ENCODE measurements at places on chromosomes 1 and 21.
A peak's percentile ranks its signal among the peaks of the same experiment; 100 is the strongest.

DNA sequence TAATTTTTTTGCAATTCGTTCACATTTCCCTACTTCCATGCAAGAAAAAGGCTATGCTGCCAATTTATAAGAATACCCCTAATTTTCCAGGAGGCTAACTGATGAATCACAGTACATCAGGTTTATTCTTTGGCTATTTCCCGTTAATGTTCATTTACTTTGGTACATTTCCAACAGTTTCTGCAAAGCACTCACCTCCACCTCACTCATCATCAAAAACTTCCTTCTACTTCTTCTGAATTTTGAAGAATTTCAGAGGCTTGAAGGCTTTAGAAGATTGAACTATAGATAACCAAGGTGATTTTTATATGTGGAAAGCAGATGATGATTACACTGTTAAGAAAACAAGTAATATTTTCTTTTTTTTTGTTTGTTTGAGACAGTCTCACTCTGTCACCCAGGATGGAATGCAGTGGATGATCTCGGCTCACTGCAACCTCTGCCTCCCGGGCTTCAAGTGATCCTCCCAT lies 60.5 kb upstream of the HP1BP3 start:
- no peak for ATAC-seq

DNA sequence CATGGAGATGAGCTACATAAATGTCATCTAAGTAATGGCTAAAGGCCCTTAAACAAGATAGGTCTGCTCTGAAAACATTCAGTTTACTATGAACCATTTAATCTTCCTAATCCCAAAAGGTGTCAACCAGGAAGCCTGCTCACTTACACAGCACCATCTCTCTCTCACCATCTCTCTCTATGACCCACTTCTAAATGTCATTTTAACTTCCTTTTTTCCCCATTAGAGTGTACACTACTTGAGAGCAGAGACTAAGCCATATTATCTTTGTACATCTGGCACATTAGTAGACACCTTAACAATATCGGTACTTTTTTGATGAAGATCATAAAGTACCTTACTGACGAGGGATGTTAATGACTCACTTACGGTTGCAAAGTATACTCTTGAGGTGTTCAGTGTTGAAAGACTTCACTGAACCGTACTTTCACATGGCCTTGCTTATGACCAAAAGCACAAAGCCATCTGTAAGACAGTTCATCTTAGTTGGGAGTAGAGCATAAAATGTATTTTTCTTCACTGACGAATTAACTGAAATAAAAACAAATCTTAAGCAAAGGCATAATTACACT lies 25.4 kb downstream of the FBXO42 start:
- ATAC-seq, result no peak

DNA sequence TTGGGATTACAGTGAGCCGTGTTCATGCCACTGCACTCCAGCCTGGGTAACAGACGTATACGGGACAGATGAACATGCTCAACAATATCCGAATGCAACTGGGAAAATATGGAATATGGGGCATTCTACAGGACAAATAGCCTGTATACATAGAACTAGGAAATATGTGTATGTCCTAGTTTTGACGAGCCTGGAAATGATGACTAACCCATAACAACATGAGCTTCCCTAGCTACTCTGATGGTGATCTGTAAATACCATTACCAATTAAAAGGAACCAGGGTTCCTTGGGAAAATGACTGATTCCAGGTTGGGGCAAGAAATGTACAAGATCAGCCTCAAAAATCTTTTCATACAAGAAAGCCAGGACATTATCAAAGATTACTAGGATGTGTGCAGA lies 42.8 kb upstream of the ARTN start:
- ATAC-seq, result no peak

DNA sequence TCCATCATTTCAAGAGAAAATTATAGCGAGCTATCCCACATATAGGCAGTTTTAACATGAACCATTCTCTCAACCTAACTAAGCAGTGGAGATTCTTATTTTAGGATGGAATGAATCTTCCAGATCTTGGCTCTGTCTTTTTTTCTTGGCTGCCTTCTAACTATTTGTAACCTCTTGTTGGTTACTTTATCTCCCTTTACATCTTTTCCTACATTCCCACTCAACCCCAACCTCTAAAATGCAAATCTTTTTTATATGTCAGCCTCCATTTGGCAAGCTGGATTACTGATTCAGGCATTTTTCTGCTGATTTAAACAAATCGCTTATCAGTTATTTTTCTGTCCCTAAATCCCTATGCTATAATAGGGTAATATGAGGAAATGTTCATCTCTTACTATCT lies 46.9 kb upstream of the LHX8 start:
- no peak for ATAC-seq

DNA sequence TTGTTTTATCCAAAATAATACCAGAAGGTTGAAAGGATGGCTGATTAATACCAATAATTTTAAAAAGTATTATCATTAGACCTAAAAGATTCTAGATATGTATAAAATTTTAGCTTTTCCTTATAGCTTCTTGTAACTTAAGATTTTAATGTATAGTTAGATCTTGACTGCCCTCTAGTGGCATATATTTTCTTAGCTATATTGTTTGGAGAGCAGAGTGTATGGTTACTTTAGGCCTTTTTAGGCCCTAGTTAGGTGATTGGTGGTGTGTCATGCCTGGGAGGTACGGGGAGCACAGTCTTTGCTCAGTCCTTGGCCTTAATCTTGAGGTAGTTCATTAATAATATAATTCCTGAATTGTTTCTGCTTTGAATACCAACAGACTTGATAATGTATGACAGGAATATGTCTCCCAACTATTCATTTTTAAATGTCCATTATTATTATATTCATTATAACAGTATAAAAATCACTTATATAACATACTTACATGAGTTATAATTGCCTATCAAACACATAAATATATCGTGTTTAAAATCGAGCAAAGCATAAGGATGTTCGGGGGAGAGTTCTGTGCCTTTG lies 328.4 kb downstream of the ZP4 start:
- no peak for ATAC-seq

DNA sequence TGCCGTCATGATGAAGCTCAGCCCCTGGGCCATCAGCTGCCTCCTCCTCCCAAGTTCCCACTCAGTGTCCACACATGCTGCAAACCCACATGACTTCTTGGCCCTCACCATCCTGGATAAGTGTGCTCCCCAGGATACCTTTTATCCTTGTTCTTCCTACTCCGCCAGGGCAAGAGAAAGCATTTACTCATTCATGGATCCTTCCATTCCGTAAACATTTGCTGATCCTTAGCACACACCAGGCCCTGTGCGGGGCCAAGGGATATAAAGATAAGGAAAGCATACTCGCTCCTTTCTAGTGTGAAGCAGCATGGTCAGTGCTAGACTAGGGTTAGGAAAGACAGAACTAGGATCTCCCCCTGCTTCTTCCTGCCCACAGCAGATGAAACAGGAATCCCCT lies 122.1 kb upstream of the HMGB4 start:
- ATAC-seq, result no peak

DNA sequence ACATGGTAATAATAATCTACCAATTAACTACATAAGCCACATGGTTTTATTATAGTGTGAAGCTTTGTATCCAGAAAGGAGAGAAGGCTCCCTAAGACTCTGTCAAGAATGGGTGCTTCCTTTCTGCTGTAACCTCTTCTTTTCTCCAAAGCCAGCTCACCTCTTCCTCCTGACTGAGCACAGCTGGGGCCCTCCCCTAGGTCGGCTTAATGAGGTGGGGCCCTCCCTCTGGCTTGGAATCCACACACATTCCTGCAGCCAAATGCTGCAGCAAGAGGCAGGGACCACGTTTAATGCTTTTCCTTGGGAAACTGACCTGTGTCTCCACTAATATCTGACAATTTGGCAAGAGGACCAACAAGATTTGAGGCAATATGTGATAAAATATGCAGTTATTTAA lies 94.8 kb downstream of the DSCAM start:
- ATAC-seq, result no peak

- ATAC-seq, result no peak
These were observed 33.8 kb downstream of the KANK4 start for GRCh38 chr1:62285440-62285839.

DNA sequence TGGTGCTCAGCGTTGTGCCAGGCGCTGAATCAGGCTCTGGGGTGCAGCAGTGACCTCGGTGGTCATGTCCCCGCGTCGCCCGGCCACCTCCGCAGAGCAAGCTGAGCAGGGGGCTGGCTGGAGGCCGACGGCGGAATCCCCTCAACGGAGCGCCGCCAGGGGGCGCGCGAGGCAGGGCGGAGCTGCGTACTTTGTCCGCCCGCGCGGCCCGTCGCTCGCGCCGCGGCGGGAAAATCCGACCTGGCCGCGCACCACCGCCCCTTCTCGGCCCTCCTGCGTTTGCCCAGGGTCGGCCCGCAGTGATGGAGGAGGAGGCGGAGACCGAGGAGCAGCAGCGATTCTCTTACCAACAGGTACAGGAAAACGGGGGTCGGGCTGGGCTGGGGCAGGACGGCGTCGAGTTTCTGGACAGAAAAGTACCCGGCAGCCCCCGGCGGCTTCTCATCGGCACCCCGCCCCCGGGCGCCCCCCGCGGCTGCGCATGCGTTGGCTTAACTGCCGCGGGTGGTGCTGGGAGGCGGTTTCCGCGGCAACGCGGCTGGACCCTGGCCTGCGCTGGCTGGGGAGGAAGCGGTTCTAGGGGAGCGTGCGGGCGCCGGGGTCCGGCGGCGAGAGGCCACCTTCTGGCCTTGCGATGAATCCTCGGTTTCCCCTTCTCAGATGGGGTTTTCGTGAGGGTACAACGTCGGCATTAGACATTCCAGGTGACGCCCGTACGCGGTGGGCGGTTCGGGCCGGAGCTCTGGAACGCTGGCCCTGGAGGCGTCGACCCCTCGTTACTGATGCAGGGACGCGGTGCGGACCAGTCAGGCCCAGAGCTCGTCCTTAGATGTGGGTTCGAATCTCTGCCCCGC lies at the start of gene CENPS:
Gene CENPS, plus strand, starts transcription at position 218 of the 854 bp plus-strand sequence. Its CDS starts 85 bp downstream, at position 303.
- peak; percentile 84 for ATAC-seq

GRCh38 chr1:61297887-61298286 lies 215.5 kb downstream of the NFIA start:
- no peak for ATAC-seq

- no peak for ATAC-seq
These were observed 16.0 kb downstream of the TRIM11 start for GRCh38 chr1:228390649-228391048.

DNA sequence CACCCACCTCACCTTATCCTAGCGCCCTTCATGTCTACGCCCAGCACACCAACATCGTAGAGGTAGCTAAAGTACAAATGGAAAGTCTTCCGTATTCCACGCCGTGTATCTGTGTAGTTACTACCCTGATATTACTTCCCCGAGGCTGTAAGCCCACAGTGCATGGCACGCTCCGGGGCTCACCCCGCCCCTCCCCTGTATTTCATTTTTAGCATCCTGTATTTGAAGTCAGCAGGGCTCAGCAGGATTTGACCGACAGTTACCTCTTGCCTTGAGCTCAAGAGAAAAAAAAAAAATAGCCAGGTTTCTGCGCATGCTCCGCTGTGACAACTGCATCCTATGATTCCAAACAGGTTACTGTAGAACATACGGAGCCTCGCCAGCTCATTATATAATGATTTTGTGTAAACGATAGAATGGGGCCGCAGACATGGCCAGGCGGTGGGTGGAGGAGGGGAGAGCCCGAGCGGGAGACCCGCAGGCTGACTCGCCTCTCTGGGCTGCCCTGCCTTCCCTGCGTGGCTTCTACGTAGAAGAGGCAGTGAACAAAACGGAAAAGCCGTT lies 1.3 kb downstream of the ABCG1 start:
- ATAC-seq, result peak; percentile 81

- no peak for ATAC-seq
These were observed 4.1 kb downstream of the KDM5B start for GRCh38 chr1:202804126-202804525.

DNA sequence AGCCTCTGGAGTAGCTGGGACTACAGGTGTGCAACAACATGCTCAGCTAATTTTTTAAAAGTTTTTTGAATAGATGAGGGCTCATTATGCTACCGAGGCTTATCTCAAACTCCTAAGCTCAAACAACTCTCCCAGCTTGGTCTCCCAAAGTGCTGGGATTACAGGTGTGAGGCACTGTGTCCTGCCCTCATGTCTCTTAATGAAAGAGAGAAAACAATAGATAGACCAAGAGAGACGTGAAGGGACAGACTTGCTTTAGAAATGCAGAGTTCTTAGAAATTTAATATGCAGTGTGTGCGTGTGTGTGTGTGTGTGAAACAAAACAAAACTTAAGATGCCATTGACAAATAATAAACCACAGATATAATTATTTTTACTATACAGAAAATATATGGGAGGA lies 105.2 kb downstream of the ST3GAL3 start:
- ATAC-seq, result no peak

DNA sequence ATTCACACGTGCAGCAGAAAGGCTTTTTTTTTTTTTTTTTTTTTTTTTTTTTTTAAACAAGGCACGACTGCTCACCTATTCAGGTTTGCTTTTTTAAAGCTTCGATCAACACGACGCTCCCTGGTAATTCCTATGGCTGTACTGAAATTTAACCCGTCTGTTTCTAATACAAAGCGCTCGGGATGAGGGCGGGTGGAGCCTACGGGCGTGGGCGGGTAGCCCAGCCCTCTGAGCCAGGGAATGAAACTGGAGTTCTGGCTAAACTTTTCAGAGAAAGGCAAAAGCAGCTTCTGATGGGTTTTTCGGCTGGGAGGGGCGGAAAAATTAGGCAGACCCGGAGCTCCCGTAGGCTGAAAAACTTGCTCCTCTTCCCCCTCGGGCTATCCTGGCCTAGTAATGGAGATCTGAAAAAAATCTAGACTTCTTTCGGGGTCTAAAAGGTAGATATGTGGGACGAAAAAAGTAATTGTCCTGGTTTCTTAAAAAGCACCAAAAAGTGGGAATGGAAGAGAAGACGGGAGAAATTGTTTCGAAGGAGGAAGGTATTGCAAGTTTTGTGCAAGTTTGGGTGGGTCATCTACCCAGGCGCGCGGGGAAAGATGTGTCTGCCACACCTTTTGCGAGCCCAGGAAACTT lies 7.4 kb downstream of the NR5A2 start:
- ATAC-seq, result no peak

GRCh38 chr1:19892628-19893168 lies 10.5 kb downstream of the OTUD3 start:
- no peak for ATAC-seq

DNA sequence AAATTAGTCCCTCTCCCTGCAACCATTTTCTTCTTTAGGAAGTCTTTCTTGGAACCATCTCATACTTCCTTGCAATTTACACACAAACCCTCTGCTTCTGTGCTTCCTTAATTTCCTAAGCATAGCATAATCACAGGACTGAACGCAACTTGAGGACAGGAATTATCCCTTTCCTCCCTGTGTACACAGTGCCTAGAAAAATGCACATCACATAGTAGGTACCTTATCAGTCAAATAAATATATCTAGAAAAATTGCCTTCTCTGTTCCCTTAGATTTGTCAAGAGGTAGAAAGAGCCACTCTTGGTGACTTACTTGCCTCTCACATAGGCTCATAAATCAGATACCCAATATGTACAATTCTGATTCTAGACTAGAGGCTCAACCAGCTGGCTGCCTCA lies 4.9 kb downstream of the ASPM start:
- ATAC-seq, result no peak
